NCI-H1436 treated with DMSO at 0.1 percent for 48 hours (cell line): ENCODE measurements at places on chromosomes 12 and 14.

GRCh38 chr12:124622331-124622730, 54.9 kb upstream of the NCOR2 start:
- DNase-seq = no peak

GRCh38 chr12:26831951-26832821, 808 bp downstream of the ITPR2 start:
- DNase-seq = no peak

GRCh38 chr14:96149131-96149530, 55.5 kb upstream of the BDKRB2 start:
- no peak for DNase-seq

DNA sequence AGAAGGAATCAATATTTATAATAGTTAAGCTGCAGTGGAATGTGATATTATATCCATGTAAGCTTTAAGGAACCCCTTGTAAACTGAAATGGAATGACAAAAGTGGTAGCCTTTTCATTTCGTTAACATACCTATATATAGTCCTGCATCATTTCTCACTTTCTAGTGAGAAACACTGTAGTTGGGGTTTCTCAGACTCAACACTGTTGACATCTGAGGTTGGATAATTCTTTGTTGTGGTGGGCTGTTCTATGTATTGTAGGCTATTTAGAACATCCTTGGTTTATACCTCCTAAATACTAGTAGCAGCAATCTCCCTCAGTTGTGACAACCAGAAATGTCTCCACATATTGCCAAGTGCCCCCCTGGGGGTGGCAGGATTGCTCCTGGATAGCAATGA, 79.1 kb downstream of the RAD52 start:
- DNase-seq = no peak

GRCh38 chr12:57224973-57225679, 4.4 kb upstream of the SHMT2 start:
- no peak for DNase-seq

GRCh38 chr12:80763874-80764273, 47.2 kb downstream of the MYF5 start:
- DNase-seq = no peak

DNA sequence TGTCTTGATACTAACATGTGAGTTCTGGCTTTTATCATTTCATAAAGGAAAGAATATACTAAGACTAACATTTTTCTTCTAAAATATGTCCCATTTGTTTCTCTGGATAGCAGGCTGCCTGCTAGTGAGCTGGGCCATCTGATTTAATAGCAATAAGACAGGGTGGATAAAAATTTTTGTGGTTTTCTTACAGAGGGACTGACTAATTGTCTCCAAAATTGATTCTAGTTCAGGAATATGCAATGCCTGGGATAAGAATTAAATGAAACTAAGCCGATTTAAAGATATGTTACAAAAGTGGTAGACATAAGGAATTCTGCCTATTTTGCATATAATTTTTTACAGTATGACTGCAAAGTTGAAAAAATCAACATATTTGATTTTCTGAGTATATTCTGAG, 252.9 kb upstream of the NAV3 start:
- DNase-seq = no peak

DNA sequence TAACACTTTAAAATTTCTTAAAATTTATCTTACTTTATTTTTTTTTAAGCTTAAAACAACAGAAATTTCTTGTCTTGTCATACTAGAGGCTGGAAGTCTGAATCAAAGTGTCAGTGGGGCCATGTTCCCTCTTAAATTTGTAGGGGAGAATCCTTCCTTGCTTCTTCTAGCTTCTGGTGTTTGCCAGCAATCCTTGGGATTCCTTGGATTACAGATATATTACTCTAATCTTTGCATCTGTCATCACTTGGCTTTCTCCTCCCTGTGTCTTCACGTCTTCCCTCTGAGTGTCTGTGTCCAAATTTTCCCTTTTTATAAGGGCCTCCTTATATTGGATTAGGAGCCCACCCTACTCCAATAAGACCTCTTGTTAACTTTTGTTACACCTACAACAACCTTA, 135.6 kb upstream of the PTPRB start:
- DNase-seq = no peak

- no peak for DNase-seq
Measured at GRCh38 chr12:18706798-18707197, 31.0 kb downstream of the PLCZ1 start.

DNA sequence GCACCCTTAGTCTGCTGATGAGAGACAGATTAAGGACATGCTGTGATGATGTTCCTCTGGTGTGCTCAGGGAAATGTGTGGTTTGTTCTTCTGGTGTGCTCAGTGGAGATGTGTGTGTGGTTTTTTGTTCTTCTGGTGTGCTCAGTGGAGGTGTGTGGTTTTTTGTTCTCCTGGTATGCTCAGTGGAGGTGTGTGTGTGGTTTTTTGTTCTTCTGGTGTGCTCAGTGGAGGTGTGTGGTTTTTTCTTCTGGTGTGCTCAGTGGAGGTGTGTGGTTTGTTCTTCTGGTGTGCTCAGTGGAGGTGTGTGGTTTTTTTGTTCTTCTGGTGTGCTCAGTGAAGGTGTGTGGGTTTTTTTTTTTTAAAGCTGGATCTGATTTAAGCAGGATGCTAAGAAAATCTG, 15.4 kb downstream of the PIWIL1 start:
- DNase-seq = no peak

DNA sequence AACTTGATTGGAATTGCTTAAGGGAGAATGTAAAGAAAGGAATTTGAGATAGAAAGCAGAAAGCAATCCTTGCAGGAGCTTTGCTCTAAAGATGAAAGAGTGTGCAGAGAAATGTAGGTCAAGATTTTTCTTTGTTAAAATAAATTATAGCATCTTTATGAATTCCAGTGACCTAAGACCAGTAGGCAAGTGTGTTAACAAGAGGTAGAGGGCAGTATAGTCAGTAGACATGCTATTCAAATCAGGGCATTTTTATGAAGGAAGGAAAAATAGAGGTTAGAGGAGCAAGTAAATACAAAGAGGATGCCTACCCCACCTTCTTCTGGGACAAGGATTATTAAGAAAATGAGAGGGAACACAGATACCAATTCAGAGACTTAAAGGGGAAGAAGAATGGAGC, 148.5 kb downstream of the PLCZ1 start:
- DNase-seq = no peak

DNA sequence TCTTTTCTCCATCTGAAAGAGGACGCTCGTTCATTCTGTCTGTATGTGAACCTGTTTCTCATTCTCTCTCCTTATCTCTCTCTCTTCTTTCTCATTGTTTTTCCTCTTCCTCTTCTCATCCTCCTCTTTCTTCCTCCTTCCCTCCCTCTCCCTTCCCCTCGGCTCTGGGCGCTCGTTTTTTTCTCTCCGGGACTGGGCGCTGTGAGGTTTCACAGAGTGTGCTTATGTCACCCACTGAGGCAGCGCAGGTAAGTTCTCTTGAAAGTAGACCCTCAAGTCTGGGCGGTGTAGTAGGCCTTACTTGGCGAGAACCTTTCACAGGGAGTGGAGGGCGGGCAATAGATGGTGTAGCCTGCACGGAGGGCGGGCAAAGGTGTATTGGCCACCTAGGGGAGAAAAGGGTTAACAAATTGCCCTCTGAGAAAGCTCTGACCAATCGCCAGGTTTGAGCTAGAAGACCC, 4.5 kb upstream of the SIX1 start:
- no peak for DNase-seq

DNA sequence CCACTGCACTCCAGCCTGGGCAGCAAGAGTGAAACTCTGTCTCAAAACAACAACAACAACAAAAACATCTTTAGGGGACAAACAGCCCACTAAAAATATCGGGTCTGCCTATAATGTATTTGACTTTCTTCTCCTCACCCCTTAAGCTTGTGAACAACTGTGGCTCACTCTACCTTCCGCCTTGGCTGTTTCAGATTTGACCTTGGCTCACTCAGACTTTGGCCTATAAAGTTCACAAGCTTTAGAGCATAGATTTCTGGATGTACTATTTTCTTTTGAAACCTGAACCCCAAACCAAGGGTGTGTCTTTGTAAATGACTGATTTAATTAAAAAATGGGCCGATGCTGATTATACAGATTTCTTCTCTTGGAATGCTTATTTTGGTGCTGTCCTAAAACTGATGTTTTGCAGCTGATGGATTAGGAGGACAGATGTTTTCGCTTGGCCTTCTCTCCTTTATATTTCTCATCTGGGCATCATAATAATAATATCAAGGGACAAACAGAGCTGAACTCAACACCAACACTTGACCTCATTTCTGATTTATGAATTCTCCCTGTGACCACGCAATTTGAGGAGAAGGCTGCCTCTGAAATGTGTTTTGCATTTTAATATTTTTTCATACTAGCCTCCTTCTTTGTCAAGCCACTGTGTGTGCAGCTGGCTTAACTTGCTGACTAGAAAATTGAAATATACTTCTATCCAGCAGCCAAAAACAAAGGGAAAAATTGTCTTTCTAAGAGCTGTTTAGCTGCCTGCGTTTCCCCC, 40.2 kb upstream of the RASSF3 start:
- DNase-seq = no peak

GRCh38 chr14:75289840-75290388, 11.3 kb downstream of the FOS start:
- DNase-seq = no peak

- DNase-seq = no peak
Measured at GRCh38 chr12:118649765-118650585, 273.6 kb downstream of the SUDS3 start.

- no peak for DNase-seq
Measured at GRCh38 chr14:103444837-103445524, 59.8 kb downstream of the MARK3 start.

DNA sequence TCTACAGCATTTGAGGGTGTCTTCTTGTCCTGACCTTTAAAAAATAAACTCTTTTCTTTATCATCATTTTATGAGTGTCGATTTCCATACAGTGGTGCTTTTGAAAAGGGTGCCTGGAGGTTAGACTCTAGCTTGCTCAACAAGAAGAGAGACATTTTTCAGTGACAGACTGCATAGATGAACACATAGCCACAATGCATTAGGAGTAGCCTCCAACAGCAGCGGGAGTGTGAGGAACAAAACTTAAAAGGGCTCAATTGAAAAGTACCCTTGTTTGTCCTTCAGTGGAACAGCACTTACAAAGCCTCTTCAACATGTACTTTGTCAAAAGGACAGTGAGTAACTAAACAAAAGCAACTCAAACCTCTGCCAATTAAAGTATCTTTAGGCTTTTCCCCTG, 119.3 kb downstream of the SOX5 start:
- no peak for DNase-seq

DNA sequence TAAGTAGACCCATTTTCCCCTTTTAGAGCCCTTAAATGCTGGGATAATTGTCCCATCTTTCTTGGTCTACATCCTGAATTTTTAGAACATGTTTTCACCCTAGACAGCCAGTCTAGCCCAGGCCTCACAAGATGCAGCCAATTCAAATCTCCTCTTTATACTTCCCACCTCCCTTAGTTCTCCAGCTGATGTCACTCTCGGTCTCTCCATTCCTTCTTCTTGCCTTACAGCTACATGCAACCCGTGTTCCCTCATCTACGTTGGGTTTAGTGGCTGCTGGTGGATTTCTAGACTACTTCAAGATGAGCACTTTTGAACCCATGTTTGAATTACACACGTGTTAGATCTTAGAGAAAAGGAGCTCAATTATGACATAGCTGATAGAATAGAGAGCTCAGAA, 132.0 kb downstream of the PPM1H start:
- no peak for DNase-seq

GRCh38 chr12:127253797-127254327, 1013.1 kb upstream of the TMEM132C start:
- DNase-seq = no peak

- DNase-seq = no peak
Measured at GRCh38 chr12:82877963-82878362, 191.3 kb downstream of the TMTC2 start.

DNA sequence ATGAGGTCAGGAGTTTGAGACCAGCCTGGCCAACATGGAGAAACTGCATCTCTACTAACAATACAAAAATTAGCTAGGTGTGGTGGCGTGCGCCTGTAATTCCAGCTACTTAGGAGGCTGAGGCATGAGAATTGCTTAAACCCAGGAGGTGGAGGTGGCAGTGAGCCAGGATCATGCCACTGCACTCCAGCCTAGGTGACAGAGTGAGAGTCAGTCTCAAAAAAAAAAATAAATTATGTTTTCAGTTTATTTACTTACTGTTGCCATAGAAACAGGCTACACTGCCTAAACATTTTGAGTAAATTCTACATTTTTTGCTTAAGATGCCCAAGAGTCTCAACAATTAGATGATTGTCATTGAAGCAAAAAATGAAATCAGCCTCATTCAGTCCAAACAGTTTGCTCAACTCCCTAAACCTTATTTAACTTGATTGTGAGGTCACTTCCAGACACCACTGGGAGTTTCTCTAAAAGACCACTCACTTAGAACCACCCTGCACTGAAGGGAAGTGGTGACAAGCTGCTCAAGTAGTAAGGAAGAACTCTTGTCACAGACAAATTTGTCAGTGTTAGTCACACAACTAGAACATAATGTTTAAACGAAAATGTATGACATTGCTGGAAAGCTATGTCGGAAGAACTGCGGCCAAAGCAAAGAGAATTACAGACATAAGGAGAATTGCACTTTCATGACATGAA, 9.8 kb upstream of the GNPNAT1 start:
- no peak for DNase-seq

GRCh38 chr14:79631276-79631675, 580.0 kb downstream of the DIO2 start:
- DNase-seq = no peak

DNA sequence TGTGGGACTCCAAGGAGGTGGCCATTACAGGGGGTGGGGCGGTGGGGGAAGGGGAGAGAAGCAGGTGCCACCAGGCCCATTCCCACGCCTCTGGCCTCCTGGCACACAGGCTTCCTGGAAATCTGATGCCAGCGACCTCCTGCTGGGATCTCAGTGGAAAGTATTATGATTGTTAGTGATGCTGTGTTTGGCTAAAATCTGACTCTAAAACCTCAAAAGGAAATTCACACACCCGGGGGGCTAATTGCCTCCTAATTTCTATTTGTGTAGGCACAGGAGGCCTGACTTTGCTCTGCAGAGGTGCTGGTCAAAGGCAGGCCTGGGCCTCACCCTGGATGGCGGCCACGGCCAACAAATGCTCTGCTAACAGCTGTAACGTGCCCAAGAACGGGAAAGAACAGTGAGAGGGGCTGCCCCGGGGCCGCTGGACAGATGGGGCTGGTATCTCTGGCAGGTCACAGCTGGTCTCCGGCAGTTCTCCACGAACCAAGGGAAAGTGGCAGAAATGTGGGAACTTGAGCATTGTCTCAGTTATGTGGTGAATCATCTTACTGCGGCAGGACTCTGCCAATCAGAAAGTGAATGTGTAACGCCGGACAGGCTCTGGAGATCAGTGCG, 14.3 kb downstream of the FAM181A start:
- no peak for DNase-seq

DNA sequence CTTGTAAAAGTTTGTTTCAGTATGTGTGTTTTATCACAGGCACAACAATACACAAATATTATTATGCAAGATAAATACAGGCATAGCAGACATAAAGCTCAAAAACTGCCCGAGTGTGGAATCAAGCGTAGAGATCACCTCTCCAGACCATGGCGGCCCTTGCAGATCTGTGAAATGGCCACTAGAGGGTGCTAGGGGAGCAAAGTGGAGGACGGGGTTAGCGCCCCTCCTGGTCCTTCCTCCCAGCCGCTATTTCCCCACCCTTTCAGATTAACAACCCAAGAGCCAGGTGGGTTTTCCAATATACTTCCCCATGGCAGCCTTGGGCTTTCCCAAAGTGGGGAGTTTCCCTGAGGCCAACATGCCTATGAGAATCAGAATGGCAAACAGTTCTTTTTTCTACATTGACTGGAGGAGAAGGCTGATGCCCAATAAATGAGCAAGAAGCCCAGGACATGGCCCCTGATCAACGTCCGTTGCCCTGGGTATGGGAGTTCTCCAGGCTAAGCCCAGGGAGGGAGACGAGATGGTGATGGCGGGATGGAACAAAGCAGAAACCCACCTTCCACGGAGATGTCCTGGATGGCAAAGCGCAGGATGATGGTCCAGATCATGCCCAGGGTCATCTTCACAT, 67.4 kb downstream of the ACTN1 start:
- no peak for DNase-seq
